Sigmoid colon (tissue), 7 donors: ENCODE measurements at places on chromosomes 12 and 14. TPM values are rescaled to one million over a fixed set of nuclear protein-coding genes. Genes with fewer than 3 reads are reported as not detected.

Gene SYNE3
- 1.8 TPM for polyA plus RNA-seq

Gene VCPKMT
- 3.5 TPM for polyA plus RNA-seq

- no peaks in the 10 kb centered on the region for H3K4me1 ChIP-seq
- no peaks in the 10 kb centered on the region for H3K36me3 ChIP-seq
- H3K27ac ChIP-seq = no peak overlapping the region
- DNase-seq = no peak
- no peak overlapping the region for H3K4me3 ChIP-seq
Observed at GRCh38 chr12:70733385-70733784, 96.2 kb upstream of the PTPRB start.

DNA sequence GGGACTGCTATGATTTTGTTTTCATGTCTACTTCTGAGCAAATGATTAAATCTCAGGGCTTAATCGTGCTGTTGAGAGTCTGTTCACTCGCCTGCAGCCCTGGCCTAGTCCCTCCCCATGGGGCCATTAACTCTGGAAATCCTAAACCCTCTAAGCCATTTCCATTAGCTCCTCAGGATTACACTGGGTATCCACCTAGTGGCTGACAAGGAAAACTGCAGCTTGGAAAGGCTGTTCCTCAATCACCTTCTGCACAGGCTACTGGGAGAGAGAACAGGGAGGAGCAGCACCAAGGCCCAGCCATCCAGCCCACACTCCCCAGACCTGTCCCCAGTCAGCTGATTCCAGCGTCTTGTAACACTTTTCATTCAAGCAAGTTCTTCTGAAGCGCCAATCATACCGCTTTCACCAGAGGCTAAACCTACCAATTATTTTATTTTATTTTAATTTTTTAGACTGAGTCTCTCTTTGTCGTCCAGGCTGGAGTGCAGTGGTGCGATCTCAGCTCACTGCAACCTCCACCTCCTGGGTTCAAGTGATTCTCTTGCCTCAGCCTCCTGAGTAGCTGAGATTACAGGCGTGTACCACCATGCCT lies 48.7 kb downstream of the NEUROD4 start:
- H3K27ac ChIP-seq = no peak overlapping the region
- no peaks in the 10 kb centered on the region for H3K4me1 ChIP-seq
- H3K4me3 ChIP-seq = no peak overlapping the region
- H3K36me3 ChIP-seq = no peaks in the 10 kb centered on the region
- H3K27me3 ChIP-seq = no peaks in the 10 kb centered on the region

Gene ASCL1
- polyA plus RNA-seq = 0.60 TPM

DNA sequence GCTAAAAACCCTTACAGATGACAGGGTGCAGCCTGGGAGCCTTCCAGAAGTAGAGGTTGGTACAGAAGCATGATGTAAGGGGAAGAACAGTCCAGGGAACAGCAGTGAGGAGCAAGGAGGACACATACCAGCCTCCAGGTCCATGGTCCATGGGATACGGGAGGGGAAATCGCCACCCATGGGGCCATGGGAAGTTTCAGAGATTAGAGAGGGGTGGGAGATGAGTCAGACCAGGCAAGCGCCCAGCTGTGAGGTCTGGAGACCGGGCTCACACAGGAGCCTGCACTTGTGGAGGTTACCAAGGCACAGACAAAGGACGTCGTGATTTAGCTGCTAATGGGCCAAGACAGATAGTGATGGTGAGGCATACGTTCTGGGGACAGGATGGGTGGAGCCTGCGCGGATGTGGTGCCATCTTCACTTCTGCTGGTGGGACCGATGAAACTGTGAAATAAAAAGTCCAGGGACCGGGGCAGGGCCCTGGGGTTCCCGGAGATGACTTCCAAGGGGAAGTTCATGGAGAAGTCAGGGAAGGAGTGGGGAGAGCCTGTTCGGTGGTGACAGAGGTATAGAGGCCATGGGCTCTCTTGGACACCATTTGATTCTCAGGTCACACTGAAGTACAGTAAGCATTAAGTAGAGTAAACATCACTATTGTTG lies 17.7 kb upstream of the LRP1-AS start:
- H3K4me3 ChIP-seq = no peak overlapping the region
- no peaks in the 10 kb centered on the region for H3K4me1 ChIP-seq
- no peak overlapping the region for H3K27ac ChIP-seq
- peaks cover 86% of the 10 kb centered on the region for H3K36me3 ChIP-seq
- no peak for DNase-seq
- H3K27me3 ChIP-seq = no peaks in the 10 kb centered on the region

Gene CHGA
- polyA plus RNA-seq = 36.0 TPM

DNA sequence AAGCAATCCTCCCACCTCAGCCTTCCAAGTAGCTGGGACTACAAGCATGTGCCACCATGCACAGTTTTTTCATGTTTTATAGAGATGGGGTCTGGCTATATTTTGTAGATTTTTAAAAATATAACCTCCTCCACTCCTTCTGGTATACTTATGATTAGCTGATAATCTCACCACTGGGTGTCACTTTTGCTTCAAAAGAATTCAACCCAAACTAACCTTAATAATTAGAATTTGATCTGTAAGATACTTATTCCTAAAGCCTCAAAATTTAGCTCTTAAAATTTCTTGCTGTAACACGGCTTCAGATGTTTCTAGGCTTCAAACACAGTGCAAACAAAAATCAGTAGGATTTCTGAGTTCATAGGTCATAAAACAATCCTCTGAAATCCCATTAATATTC lies 130.3 kb downstream of the CEP83 start:
- H3K4me3 ChIP-seq = no peak overlapping the region
- no peak overlapping the region for H3K27ac ChIP-seq
- H3K4me1 ChIP-seq = no peaks in the 10 kb centered on the region
- DNase-seq = no peak
- H3K27me3 ChIP-seq = no peaks in the 10 kb centered on the region
- H3K36me3 ChIP-seq = peaks cover 9% of the 10 kb centered on the region

DNA sequence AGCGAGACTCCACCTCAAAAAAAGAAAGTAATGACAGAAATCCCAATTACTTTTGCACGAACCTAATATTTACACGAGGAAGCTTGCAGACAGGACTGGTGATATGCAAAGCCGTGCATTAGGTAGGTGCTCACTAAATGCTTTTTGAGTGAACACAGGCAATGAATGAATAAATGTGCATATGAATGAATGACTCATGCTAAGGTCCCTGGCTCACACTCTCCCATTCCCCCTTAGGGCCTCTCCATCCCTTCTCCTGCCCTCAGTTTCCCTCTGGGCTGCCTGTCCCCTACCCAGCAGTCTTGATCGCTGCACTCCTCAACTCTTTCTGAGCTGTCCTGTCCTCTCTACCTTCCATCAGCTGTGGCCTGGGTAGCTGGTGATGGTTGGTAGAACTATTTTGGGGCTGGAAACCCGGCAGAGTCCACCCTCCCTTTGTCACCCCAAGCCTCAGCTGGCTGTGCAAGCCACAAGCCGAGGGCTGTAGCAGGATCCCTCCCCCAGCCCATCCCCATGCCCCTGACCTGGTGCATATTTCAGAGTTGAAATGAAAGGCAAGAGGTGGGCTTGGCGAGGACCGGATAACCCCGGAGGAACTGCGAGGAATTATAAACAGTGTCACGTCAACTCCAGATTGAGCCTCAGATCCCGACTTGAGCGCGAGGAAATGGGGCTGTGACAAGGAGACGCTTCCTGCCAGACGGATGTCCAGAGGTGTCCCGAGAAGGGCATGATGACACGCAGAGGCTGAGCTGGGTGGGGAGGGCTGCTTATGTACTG lies 191.7 kb upstream of the GSC start:
- H3K4me3 ChIP-seq = no peak overlapping the region
- no peak for DNase-seq
- H3K27ac ChIP-seq = no peak overlapping the region
- no peaks in the 10 kb centered on the region for H3K4me1 ChIP-seq
